ENCODE measurements at places on chromosomes 4 and X.

- no peak for DNase-seq
Measured at GRCh38 chrX:42119076-42119475, 195.7 kb upstream of the CASK start.

DNA sequence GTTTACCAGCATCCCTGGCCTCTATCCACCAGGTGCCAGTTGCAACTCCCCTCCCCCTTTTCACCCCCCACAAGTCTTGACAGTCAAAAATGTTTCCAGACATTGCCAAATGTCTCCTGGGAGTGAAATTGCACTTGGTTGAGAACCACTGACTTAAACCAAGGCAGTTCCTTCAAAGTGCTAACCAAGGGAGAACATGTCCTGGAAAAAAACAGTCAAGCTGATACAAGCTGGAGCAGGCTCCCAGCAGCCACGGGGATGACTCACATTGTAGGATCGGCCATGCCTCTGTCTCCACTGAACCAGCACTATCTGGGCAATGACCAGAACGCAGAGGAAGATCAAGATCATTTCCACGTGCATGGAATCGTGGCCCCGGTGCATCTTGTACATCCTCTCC is 11.4 kb downstream of the RNF175 start:
- DNase-seq, result no peak

- no peak for DNase-seq
Measured at GRCh38 chr4:62914758-62915157, 1494.5 kb downstream of the TECRL start.

- no peak for DNase-seq
Measured at GRCh38 chr4:86544310-86544966, 49.7 kb upstream of the PTPN13 start.
